ENCODE measurements at places on chromosomes 3 and 15. TPM values are rescaled to one million over a fixed set of nuclear protein-coding genes. Genes with fewer than 3 reads are reported as not detected.

- no peaks in the 10 kb centered on the region for H3K27me3 ChIP-seq
- H3K27ac ChIP-seq, result no peak overlapping the region
- DNase-seq, result no peak
- H3K4me1 ChIP-seq, result no peaks in the 10 kb centered on the region
These were observed 138.9 kb upstream of the SLC7A14 start for GRCh38 chr3:170724599-170725280.

DNA sequence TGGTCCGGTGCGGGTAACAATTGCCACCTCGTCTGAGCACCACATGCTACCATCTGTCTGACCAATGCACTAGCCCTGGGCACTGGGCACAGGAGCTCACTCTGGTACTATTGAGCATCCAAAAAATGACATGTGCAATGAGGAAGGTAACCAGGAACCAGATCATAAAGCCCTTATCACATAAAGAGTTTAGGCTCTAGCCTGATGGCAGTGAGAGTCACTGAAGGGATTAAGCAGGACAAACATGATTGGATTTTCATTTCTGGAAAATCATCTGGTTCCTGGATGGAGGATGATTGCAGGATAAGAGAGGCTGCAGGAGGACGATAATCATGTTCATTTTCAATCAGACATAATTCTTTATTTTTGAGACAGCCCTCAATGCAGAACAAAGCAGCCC lies 12.4 kb downstream of the NDUFB4 start:
- no peaks in the 10 kb centered on the region for H3K4me1 ChIP-seq
- H3K36me3 ChIP-seq, result no peaks in the 10 kb centered on the region
- H3K27ac ChIP-seq, result no peak overlapping the region
- H3K27me3 ChIP-seq, result no peaks in the 10 kb centered on the region
- H3K4me3 ChIP-seq, result no peak overlapping the region

DNA sequence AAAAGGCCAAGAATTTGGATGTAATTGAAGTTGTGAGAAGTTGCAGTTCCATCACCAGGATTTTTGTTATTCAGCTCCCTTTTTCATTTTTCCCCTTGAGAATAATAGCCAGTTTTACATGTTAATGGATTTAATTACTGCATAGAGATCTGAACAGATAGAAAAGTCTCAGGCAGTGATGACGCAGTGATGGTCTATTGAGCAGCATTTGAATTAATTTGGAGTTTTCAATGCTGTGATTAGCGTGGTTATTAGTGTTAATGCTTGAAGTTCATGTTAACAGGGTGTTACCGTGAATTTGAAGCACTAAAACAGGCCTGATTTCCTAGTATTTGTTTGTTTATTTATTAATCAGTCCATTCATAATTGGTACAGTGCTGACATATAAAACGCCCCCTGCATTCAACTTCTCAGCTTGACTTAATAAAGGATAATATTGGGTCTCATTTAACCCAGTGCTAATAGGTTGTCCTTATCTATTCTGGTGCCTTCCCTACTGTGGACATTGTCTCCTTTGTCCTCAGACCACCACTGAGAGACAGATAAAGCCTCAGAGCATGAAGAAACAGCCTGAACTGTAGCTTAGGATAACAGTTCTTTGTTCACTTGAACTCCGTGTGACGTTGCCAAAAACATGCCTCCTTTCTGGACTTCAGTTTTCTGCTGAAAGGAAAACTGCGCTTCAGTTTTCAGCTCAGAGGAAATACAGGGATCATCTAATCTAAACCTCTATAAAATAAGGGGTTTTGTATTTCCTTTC lies 82.4 kb downstream of the RTP4 start:
- no peak for DNase-seq
- H3K4me1 ChIP-seq, result no peaks in the 10 kb centered on the region
- H3K4me3 ChIP-seq, result no peak overlapping the region
- no peak overlapping the region for H3K27ac ChIP-seq
- no peaks in the 10 kb centered on the region for H3K36me3 ChIP-seq
- H3K27me3 ChIP-seq, result no peaks in the 10 kb centered on the region

DNA sequence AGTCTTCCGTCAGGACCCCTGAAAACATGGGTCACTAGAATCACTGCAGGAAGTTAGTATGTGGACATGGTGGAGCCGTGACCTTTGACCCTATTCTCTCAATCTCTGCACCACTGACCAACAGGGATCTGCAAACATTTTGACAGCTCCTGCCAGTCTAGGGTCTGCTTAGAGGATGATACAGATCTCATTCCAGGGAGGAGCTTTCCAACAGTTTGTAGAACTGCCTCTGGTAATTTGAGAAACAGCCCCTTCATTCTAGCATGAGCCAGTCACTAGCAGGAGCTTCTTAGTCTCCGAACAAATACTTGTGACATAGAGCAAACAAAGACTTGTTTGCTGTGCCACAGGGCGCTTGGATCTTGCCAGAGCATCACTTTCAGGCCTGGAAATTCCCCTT lies 270.3 kb upstream of the CFAP20DC start:
- no peak overlapping the region for H3K27ac ChIP-seq
- no peaks in the 10 kb centered on the region for H3K36me3 ChIP-seq
- no peak for DNase-seq
- no peaks in the 10 kb centered on the region for H3K4me1 ChIP-seq
- no peak overlapping the region for H3K4me3 ChIP-seq
- H3K27me3 ChIP-seq, result peaks cover 4% of the 10 kb centered on the region

GRCh38 chr3:39275052-39275451 lies 4.8 kb downstream of the CX3CR1 start:
- H3K27me3 ChIP-seq, result no peaks in the 10 kb centered on the region
- no peak overlapping the region for H3K27ac ChIP-seq
- DNase-seq, result no peak
- peaks cover 21% of the 10 kb centered on the region for H3K4me1 ChIP-seq

DNA sequence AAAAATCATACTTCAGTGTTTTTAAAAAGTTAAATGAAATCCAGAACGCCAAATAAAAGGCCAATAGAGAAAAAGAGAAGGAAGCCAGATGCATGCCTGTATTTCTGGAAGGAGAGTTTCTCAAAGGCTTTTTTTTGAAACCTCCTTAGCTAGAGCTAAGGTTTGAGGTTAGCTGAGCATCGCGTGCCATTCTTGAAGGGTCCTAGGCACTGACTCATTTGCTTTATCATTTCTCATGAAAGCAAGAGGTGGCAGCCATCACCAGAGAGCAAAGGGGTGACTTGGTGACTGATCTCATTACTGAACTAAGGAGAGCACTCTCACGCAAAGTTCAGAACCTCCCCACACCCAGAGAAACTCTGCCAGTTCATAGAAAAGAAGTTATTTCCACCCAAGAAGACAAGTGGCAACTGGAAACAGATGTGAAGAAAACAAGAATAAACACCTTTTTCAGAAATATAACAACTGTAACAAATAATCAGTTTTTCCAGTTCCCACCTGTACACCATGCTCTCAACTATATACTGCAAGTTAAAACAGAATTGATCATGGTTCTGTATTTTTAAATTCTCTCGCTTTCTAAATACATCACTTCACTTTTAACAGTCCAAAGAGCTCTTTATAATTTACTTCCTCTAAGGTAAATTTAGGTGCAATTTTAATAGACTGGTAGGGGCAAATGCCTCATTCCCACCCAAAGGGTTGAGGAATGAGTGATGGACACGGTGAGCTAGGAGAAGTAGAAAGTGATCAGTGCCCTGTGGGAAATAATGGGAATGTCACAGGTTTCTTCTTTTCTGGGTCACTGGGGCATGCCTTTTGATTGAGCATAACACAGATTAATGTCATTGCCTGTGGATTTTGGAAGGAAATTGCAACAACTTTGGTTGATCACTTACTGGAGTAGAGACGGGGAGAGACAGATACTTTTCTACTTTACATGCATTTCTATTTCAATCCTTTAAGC lies 24.7 kb downstream of the GPR15 start:
- no peak overlapping the region for H3K27ac ChIP-seq
- H3K27me3 ChIP-seq, result no peaks in the 10 kb centered on the region
- no peak overlapping the region for H3K4me3 ChIP-seq
- H3K36me3 ChIP-seq, result no peaks in the 10 kb centered on the region
- no peaks in the 10 kb centered on the region for H3K4me1 ChIP-seq

GRCh38 chr15:64222573-64223366 lies 59.9 kb upstream of the PPIB start:
- no peak for DNase-seq
- H3K27me3 ChIP-seq, result no peaks in the 10 kb centered on the region
- no peak overlapping the region for H3K27ac ChIP-seq
- H3K36me3 ChIP-seq, result no peaks in the 10 kb centered on the region
- no peak overlapping the region for H3K4me3 ChIP-seq

DNA sequence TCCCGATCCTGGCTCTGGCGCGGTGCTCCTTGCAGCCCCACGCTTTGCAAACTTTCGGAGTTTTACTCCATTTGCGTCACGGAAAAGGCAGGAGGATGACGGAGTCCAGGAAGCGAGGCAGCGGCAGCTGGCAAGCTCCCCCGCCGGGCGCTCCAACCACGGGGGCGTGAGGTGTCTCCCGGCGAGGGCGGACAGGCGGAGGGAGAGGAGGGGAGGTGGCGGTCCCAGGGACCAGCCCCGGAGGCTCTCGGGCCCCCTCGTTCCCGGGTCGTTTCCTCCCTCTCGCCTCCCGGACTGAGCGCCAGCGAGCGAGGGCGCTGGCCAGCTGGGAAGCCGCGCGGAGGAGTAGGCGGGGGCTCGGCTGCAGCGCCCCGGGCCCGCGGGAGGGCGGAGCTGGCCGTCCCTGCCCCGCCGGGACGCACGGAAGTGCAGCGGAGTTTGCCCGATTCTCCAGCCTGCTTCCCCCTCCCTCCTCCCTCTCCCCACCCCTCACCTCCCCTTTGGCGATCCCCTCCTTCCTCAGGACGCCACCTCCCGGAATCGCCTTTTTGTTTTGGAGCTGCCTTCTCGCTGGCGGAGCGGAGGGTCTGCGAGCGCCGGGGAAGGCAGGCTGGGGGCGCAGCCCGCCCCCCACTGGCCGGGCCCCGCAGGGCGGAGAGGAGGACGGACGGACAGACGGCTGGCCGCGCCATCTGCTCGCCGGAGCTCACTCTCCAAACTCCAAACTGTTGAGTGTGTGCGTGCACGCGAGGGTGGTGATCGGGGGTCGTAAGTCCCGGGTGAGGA lies at the start of gene SNX33:
Gene SNX33, plus strand, starts transcription at position 543 of the 786 bp plus-strand sequence. CDS start 1,191 bp downstream, outside the sequence.
- DNase-seq, result peak; percentile 38
- H3K4me1 ChIP-seq, result peaks cover 21% of the 10 kb centered on the region
- H3K27ac ChIP-seq, result peak within 1 kb of the TSS; percentile 82
- H3K36me3 ChIP-seq, result no peaks in the 10 kb centered on the region

GRCh38 chr15:85710340-85710842 lies 84.3 kb downstream of the KLHL25 start:
- H3K27ac ChIP-seq, result peak overlapping the region; percentile 85
- no peak overlapping the region for H3K4me3 ChIP-seq
- no peaks in the 10 kb centered on the region for H3K27me3 ChIP-seq
- H3K36me3 ChIP-seq, result no peaks in the 10 kb centered on the region

DNA sequence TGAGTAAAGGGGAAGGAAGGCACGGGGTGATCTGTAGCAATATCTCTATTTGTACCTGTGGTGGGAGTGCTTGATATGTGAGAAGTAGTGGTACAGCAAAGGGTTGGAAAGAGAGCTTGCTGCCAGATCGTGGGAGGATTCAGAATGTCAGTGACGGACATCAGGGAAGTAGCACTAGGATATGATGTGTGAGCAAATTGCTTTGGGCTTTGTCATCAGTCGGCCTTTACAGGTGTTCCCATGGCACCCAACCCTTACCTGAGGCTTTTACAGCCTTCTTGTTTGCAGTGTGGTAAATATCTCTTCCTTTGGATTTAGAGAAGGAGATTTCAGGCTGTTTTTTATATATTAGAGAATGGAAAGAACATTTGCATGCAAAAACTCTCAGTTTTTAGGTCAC lies 29.8 kb downstream of the IL1RAP start:
- H3K4me1 ChIP-seq, result no peaks in the 10 kb centered on the region
- no peak overlapping the region for H3K27ac ChIP-seq
- no peak for DNase-seq
- H3K4me3 ChIP-seq, result no peak overlapping the region
- no peaks in the 10 kb centered on the region for H3K27me3 ChIP-seq
- no peaks in the 10 kb centered on the region for H3K36me3 ChIP-seq

Gene SLC7A14
- total RNA-seq, result not detected

Gene LRIG1
- 50.6 TPM for total RNA-seq
